ENCODE measurements at places on chromosomes 4 and X. TPM values are rescaled to one million over a fixed set of nuclear protein-coding genes. Genes with fewer than 3 reads are reported as not detected.

DNA sequence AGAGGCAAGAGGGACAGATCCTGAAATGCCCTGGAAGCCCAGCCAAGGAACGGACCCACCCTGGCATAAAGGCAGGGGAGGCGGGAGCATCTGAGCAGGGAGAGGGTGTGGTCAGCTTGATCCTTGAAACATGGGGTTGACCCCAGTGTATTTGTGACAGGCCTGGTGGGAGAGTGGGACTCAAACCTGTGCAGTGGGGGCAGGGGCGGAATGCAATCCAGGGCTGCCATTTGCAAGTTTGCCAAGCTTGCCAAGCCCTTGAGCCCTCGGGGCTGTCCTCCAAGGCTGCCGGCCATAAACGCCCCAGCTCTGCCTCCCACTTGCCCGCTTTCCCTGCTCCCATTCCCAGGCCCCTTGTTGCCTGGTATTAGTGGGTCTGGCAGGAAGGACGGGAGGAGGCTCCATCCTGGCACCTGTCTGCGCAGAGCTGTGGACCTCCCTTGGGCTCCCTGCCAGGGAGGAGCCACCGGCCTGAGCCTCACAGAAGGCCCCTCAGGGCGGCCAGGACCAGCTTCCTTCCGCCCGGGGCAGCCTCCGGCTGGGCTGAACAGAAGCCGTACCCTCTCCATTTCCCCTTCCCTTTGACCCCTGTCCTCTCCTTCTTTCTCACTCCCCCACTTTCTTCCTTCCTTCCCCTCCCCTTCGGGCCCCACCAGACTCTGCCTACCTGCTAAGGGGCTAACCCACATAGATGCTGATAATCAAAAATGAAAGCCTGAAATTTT, 661 bp downstream of the S100P start:
- DNase-seq = no peak

DNA sequence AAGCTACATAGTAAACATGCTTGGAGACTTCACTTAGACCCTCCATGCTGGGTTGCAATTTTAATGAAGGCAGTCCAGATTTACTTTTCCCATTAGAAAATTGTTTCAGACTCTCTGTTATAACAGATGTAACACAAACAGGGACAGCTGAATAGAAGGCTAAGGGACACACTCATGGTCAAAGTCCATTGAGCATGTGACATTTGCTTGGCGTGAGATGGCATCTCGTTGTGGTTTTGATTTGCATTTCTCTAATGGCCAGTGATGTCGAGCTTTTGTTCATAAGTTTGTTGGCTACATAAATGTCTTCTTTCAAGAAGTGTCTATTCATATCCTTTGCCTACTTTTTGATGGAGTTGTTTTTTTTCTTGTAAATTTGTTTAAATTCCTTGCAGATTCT, 358.2 kb upstream of the CLNK start:
- no peak for DNase-seq

APOO gene
- 12.6 TPM for total RNA-seq

XG gene
- 0.68 TPM for total RNA-seq

CLCN3 gene
- total RNA-seq = 43.3 TPM

HSD17B13 gene
- 0.22 TPM for total RNA-seq

FAM47E gene
- 16.9 TPM for total RNA-seq

RHOXF2 gene
- not detected for total RNA-seq
